Activated naive CD8-positive, alpha-beta T cell treated with anti-CD3 and anti-CD28 coated beads, Interleukin-2, amount 10 ng/mL, durations not matched to agents 7 days and 5 days (primary cell): ENCODE measurements at places on chromosomes 4 and X. TPM values are rescaled to one million over a fixed set of nuclear protein-coding genes. Genes with fewer than 3 reads are reported as not detected.

DNA sequence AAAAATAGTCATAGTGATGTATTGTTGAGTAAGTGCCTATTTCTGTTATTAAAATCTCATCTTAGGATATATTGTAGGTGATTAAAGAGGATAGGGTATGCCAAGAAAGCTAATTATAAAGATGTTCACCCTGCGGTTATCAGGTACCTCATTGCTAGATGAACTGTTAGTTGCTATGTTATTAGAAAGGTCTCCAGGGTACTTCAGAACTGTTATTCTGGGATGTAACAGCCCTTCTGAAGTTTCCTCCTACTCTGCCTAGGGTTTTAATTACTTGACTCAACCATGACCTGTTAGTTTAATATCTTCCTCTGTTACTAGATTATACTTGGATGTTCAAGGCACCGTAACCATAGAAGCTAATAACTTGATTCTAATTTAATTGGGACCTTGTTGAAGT lies 15.4 kb downstream of the TMPRSS11E start:
- no peak for DNase-seq

DNA sequence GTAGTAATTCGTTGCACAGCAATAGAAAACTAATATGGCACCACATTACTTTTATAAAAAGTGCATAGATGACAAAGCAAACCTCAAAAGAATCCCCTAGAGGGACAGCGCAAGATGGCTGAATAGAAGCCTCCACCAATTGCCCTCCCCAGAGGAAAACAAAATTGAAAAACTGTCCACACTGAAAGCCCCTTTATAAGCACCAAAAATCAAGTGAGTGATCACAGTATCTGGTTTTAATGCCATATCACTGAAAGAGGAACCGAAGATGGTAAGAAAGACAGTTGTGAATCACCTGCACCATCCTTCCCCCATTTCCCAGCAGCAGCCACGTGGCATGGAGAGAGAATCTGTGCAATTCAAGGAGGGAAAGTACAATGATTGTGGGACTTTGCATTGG lies 522.2 kb downstream of the GLUD2 start:
- DNase-seq = no peak

- DNase-seq = no peak
These were observed 328.0 kb downstream of the NAF1 start for GRCh38 chr4:162838671-162839070.

GRCh38 chr4:15864651-15865566 lies 73.6 kb downstream of the FGFBP1 start:
- no peak for DNase-seq

- no peak for DNase-seq
These were observed 108.8 kb upstream of the MYOZ2 start for GRCh38 chr4:119026662-119027444.

DNA sequence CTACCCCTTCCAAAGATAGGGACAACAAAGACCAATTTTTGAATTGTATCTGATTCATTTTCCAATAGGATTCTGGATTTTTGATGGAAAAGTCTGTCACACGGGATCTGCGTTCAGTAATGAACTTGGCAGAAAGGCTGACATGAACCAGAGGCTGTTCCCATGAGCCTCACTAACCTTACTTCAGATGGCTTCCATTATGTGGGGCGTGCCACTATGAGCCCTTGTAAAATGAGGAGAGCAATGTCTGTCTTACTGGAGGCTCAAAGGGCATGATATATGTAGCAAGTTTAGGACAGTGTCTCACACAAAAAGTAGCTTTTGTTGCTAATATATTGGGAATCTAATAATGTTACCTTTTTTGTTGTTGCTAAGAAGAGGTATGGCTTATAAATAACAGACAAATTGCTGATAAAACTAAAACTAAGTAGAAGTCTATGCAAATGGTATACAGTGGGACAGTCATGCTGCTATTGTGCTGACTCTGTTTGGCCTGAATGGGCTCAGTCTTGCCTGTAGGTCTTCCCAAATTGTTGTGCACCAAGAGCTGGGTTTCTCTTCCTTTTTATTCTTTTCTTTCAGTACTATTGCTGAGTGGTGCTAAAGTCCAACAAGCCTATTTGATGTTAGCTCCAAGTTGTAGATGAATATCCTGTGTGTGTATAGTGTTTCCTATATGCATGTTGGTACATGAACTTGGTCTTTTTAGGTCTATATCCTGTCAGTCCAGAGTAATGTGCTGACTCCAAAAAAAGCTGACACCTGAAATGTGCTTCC lies 132.1 kb downstream of the SPRY1 start:
- no peak for DNase-seq

The HMGN5 gene
- 1.6 TPM for total RNA-seq

The TDO2 gene
- total RNA-seq = not detected

GRCh38 chrX:57669961-57670360 lies 10.1 kb downstream of the NLRP2B start:
- no peak for DNase-seq

DNA sequence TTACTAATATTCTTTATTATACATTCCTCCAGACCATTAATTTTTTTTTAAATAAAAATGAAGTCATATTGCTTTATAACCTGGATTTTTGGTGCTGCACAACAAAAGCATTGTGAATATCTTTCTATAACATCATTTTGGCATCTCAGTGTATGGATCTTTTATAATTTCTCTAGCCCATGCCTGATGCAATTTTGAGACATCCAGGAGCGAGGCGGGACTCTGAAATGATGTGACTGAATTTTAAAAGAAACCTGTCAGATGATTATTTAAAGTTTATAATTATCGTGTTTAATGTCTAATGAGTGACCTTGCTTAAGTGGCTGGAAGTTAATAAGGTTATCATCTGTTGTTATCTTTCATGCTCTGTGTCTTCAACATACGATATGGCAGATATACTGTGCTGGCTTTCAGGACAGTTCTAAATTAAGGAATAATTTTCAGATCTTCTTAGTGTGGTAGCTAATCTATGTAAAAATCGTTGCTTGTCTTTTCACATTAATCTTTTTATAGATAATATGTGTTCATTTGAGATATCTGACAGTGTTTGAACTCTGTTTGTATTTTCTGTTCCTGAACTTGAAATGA lies 58.8 kb downstream of the KIT start:
- no peak for DNase-seq

The SYP gene
- 2.6 TPM for total RNA-seq

GRCh38 chr4:82601242-82602015 lies 39.6 kb upstream of the TMEM150C start:
- DNase-seq = no peak

GRCh38 chr4:168879188-168879587 lies 130.9 kb downstream of the CBR4 start:
- DNase-seq = no peak

The RS1 gene
- not detected for total RNA-seq

The RHOH gene
- 190 TPM for total RNA-seq

The GAB1 gene
- 0.62 TPM for total RNA-seq

GRCh38 chrX:47579537-47579936 lies 2.7 kb upstream of the TIMP1 start:
- no peak for DNase-seq

- DNase-seq = no peak
These were observed 4.0 kb downstream of the DCLK2 start for GRCh38 chr4:150082241-150082640.

DNA sequence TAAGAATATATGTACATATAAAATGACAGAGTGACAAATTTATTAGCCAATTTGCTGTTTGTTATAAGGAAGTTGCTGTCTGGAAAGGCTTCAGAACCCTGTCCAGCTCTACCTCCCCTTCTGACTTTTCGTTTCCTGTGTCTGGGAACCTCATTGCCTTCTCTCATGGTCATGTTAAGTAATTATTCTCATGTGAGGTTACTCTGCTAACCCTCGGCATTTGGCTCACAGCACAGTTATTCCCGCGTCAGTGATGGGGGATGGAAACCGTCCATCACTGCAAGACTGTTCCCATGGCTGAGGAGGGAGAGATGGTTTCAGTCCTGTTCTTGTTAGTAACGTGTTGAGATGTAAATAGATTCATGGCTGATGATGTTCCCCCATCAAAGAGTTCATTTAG lies 11.9 kb downstream of the EDNRA start:
- DNase-seq = no peak

The G3BP2 gene
- 179 TPM for total RNA-seq

- no peak for DNase-seq
These were observed 149.0 kb downstream of the CXXC4 start for GRCh38 chr4:104345598-104346242.

- DNase-seq = no peak
These were observed 383.4 kb upstream of the FGF13 start for GRCh38 chrX:139094671-139095592.

The CXCL3 gene
- not detected for total RNA-seq

The S100G gene
- not detected for total RNA-seq

- no peak for DNase-seq
These were observed 100.7 kb upstream of the RASGEF1B start for GRCh38 chr4:81572402-81572801.

DNA sequence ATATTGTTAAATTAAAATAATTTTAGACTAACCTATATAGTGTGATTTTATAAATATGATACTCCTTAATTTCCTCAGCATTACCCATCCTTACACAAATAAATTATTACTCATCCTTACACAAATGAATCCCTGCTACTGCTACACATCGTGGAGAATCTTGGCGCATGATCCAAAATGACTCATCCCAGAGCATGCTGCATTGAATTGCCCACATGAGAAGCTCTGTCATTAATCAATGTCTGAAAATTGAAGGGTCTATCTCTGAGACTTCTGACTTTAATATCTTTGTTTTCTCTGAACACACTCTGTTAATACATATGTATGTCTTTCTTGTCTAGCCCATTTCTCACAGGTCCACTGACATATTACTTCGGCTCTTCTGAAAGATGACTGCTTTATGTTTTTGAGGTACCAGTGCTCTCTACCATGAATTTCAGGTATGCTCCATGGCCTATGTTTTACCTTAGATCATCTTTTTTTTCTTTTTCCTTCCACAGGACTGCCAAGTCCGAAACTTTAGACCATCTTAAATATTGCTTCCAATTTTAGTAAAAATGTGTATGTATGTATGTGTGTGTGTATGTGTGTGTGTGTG lies 15.7 kb upstream of the DUSP21 start:
- no peak for DNase-seq

The IL21 gene
- not detected for total RNA-seq

The FGFR3 gene
- not detected for total RNA-seq

GRCh38 chr4:134687646-134688628 lies 486.3 kb upstream of the PABPC4L start:
- DNase-seq = no peak

The GAGE2A gene
- not detected for total RNA-seq

The MMRN1 gene
- total RNA-seq = 0.43 TPM

The CAMK2D gene
- 35.5 TPM for total RNA-seq

The DUSP9 gene
- not detected for total RNA-seq

GRCh38 chr4:867526-868250 lies 41.8 kb upstream of the CPLX1 start:
- DNase-seq = no peak

GRCh38 chr4:31334086-31334910 lies 614.1 kb downstream of the PCDH7 start:
- no peak for DNase-seq
